GM18507 (cell line): ENCODE measurements at places on chromosomes 3 and 15.
A peak's percentile ranks its signal among the peaks of the same experiment; 100 is the strongest.

DNA sequence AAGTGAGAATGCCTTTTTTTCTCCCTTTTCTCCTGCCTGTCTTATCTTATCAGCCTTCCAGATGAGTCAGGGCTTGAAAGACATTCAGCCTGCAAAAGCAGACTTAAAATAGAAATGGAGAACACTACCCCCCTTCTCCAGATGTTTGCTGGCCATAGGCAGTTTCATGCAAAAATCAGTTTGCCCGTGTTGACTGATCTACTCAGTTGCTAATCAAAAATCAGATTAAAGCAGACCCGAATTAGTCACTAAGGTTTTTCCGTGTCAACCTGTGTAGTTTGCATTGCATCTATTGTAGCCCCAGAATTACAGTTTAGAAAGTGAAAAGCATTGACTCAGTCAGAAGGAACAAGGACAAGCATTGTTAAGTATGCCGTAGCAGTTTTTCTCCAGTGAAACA, 56.2 kb downstream of the IL5RA start:
- DNase-seq, result no peak

- DNase-seq, result no peak
These were observed 89.9 kb downstream of the IQSEC1 start for GRCh38 chr3:12983319-12983718.

GRCh38 chr15:68924866-68925560, 5.3 kb upstream of the SPESP1 start:
- DNase-seq, result peak; percentile 32

DNA sequence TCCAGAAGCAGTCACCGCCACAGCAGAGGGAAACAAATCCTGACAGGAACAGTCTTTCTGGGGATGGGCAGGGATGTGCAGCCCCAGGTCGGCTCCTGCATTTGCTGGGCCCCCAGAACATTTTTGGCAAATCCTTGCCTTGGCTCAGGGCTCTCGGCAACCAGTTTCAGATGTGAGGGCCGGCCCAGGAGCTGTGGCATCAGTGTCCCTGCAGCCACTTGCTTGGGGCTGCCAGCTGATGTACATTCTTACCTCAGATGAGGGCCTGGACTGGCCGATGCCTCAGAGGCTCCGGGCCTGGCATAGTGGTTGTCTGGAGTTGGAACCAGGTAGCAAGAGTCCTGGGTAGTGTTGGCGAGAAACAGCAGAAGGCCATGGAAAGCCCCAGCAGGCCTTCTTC, 4.2 kb downstream of the CYB561D2 start:
- DNase-seq, result no peak

- no peak for DNase-seq
These were observed 224.2 kb downstream of the ITPR1 start for GRCh38 chr3:4717363-4717740.

DNA sequence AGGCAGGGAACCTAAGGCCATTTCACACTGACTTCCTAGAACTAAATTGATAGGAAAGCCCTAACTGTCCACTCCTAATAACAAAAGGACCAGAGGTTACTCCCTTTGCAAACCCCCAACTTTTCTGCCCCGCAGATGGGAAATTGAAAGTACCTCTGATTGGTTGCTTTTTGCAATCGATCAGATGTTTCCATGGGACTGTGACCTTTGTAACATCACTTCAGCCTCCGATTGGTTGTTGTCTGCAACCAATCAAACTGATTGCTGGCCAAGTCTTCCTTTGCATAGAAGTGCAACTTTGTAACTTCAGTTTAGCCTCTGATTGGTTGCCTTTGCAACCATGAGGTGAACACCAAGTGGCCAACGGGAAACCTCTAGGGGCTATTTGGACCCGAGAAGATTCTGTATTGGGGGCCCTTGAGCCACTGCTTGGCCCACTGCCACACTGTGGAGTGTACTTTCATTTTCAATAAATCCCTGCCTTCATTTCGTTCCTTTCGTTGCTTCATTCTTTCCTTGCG, 11.3 kb upstream of the KNL1 start:
- no peak for DNase-seq

GRCh38 chr3:47337656-47338055, 43.2 kb upstream of the PTPN23 start:
- DNase-seq, result no peak
